GM12878 (cell line): ENCODE measurements at places on chromosomes 13 and 19. TPM values are rescaled to one million over a fixed set of nuclear protein-coding genes. Genes with fewer than 3 reads are reported as not detected.
A peak's percentile ranks its signal among the peaks of the same experiment; 100 is the strongest.

DNA sequence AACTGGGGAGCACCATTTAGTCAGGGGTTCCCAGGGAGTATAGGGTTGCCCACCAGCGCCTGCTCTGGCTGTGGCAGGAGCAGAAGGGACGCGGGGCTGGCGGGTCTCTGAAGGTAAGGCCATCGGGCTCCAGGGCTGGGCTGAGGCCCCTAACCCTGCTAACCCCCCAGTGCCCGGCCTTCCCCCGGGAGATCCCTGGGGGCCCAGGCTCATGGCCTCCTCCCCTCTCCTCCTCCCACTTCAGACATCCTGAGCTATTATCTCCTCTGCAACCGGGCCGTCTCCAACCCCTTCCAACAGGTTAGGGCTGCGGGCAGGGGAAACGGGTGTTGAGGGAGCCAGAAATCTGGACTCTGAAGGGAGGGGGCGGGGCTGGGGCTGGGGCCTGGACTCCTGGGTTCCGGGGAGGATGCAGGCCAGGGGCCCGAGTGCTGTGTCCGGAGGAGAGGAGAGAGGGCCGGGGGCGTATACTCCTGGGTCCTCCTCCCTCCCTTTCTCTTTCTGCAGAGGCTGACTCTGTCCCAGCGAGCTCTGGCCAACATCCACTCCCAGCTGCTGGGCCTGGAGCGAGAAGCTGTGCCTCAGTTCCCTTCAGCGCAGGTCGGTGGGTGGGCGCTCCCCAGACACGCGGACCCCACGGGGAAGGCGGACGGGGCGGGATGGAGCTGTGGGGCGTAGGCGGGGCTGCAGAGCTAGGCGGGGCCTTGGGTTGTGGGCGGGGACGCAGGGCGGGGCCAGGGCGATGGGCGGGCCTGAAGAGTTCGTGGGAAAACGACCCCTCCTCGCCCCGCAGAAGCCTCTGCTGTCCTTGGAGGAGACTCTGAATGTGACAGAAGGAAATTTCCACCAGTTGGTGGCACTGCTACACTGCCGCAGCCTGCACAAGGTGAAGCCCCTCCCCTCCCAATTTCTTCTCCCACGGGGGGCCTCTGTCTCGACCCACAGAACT is 15.3 kb downstream of the TTYH1 start:
- H3K36me3 ChIP-seq = no peaks in the 10 kb centered on the region; the same call in 1 of the 2 replicates
- H3K27me3 ChIP-seq = no peaks in the 10 kb centered on the region; the same call in 1 of the 2 replicates
- no peaks in the 10 kb centered on the region for H3K4me1 ChIP-seq

- no peak overlapping the region for H3K27ac ChIP-seq
- peak overlapping the region; percentile 61; the same call in 1 of the 2 replicates for H3K4me3 ChIP-seq
- no peak for DNase-seq
- no peaks in the 10 kb centered on the region for H3K36me3 ChIP-seq
- H3K4me1 ChIP-seq = peaks cover 44% of the 10 kb centered on the region
Measured at GRCh38 chr19:16896146-16897028, 7.6 kb downstream of the F2RL3 start.

DNA sequence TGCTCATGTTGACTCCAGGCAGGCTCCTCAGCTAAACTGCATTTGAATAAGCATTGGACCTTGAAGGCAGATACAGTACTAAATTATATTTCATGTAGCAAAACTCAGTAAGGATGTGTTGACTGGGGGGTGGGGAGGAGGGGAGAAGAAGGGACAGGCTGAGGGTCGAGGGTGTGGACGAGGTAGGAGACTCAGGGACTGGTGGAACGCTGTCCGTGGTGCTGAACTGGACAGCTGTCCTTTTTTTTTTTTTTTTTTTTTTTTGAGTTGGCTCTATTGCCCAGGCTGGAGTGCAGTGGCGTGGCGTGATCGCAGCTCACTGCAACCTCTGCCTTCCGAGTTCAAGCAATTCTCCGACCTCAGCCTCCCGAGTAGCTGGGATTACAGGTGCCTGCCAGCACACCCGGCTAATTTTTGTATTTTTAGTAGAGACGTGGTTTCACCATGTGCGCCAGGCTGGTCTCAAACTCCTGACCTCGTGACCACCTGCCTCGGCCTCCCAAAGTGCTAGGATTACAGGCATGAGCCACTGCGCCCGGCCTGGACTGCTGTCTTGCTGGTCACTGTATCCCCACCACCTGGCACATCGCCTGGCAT is 33.2 kb upstream of the CASP14 start:
- DNase-seq = no peak
- H3K36me3 ChIP-seq = no peaks in the 10 kb centered on the region
- H3K27me3 ChIP-seq = no peaks in the 10 kb centered on the region

GRCh38 chr13:74555276-74555625 is 421.0 kb upstream of the KLF12 start:
- no peak overlapping the region for H3K27ac ChIP-seq
- no peaks in the 10 kb centered on the region for H3K4me1 ChIP-seq
- H3K36me3 ChIP-seq = no peaks in the 10 kb centered on the region
- H3K27me3 ChIP-seq = no peaks in the 10 kb centered on the region
- H3K4me3 ChIP-seq = no peak overlapping the region

DNA sequence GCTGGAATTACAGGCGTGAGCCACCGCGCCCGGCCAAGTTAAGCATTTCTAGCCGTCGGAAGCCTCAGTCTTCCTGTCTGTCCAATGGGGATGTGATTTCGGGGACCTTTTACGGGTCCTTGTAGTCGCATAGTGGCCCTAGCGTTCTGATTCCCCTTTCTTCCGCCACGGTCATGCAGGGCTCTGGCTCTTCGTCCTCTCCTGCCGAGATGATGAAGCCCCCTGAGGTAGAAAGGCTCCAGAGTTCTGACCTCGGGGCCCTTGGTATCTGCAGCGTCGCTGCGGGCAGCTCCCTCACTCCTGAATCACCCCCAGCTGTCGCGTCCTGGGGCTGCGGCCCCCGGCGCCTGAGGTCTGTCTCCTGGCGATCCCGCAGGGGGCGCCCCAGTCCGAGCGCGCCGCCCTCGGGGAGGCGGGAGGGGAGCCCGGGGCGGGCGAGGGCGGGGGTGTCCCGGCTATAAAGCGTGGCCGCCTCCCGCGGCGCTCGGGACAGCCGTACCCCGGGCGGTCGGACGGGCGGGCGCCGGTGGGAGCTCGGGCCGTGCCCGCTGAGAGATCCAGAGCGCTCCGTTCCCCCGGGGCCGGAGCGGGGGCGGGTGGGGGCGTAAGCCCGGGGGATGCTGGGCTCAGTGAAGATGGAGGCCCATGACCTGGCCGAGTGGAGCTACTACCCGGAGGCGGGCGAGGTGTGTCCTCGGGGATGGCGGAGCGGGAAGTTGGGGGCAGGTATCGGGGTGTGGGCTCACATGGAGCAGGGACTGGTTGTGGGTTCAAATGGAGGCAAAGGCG is at the start of gene FOXA3:
Gene FOXA3, plus strand, starts transcription at position 487 of the 789 bp plus-strand sequence. Its CDS starts 131 bp downstream, at position 618.
- no peaks in the 10 kb centered on the region for H3K36me3 ChIP-seq
- H3K4me1 ChIP-seq = peaks cover 5% of the 10 kb centered on the region
- no peak for DNase-seq
- H3K27me3 ChIP-seq = no peaks in the 10 kb centered on the region; the same call in 1 of the 2 replicates
- H3K27ac ChIP-seq = no peak within 1 kb of the TSS
- peak within 1 kb of the TSS; percentile 69 for H3K4me3 ChIP-seq

DNA sequence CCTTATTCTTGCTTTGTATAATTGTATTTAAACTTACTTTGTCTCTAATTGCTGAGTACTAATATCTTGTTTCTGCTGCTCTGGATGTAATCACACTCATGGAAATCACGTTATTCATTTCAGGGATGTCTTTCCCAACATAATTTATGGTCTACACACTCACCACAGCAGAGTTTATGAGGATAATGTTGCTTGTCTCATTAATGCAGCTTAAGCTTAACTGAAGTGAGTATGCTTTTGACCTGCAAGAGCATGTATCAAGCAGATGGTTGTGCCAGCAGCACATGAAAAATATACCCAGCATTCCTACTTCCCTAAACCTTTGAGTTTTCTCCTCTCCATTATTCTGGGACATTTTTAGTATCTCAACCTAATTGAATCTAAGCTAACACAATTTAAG is 1080.9 kb downstream of the SLITRK5 start:
- H3K4me1 ChIP-seq = no peaks in the 10 kb centered on the region
- no peak for DNase-seq
- H3K27ac ChIP-seq = no peak overlapping the region
- H3K36me3 ChIP-seq = no peaks in the 10 kb centered on the region

GRCh38 chr19:40416918-40417642 is 3.9 kb upstream of the PRX start:
- no peak overlapping the region for H3K4me3 ChIP-seq
- no peaks in the 10 kb centered on the region for H3K36me3 ChIP-seq
- no peaks in the 10 kb centered on the region for H3K27me3 ChIP-seq
- peaks cover 22% of the 10 kb centered on the region for H3K4me1 ChIP-seq
- DNase-seq = no peak

DNA sequence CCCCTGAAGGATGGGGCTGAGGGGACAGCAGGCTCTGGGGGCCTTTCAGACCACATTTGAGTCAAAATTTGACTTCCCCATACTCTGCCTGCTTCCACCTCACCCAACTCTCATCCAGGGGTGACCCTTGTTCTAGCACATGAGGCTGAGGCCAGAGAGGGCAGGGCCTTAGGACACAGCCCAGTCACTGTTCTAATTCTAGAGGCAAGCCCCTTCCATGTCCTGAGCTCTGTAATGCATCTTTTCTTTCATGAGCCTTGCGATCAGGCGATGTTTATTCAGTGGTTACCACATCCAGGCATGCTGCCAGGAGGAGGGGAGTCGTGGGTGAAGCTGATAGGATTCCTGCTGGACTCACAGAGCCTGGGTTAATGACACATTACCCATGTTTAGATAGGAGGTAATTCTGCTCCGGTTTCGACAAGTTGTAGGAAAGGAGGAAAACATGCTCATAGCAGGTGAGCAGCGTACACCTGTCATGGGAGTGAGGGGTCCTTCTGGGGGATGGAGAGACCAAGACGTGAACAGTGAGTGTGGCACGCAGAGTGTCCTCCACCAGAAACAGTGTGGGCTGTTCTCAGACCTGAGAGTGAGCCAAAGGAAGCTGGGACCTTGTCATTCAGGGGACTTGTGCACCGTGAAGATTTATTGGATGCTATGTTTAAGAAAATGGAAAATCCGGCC is 9.3 kb downstream of the RPS9 start:
- DNase-seq = no peak
- peak overlapping the region; percentile 16; the same call in 1 of the 2 replicates for H3K27ac ChIP-seq
- peaks cover 55% of the 10 kb centered on the region for H3K4me1 ChIP-seq
- peaks cover 13% of the 10 kb centered on the region for H3K36me3 ChIP-seq
- no peak overlapping the region for H3K4me3 ChIP-seq

DNA sequence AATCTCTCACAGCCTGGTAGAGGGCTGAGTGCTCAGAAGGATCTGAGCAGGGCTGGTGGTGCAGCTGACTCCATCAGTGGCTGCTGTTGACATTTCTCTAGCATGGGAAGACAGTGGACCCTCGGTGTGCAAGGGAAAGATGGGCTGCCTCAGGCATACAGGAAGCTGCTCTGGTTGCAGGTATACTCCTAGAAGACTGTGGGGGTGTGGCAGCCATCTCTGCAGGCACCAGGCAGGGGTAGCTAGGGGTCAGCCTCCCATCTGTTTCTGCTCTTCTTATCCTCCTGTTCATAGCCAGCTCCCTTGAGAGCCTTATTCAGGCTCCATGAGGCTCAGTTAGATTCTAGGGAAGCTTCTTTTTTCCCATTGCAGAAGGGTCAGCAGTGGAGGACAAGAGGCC is 475.5 kb downstream of the TSHZ3 start:
- H3K27me3 ChIP-seq = no peaks in the 10 kb centered on the region
- no peak for DNase-seq
- no peaks in the 10 kb centered on the region for H3K36me3 ChIP-seq
- H3K4me1 ChIP-seq = no peaks in the 10 kb centered on the region
- H3K27ac ChIP-seq = no peak overlapping the region

GRCh38 chr13:21429211-21429610 is 29.9 kb downstream of the ZDHHC20 start:
- H3K4me3 ChIP-seq = no peak overlapping the region
- H3K36me3 ChIP-seq = no peaks in the 10 kb centered on the region
- no peak for DNase-seq
- peaks cover 9% of the 10 kb centered on the region for H3K4me1 ChIP-seq

- no peak overlapping the region for H3K27ac ChIP-seq
- no peak overlapping the region for H3K4me3 ChIP-seq
- no peaks in the 10 kb centered on the region for H3K4me1 ChIP-seq
- no peaks in the 10 kb centered on the region for H3K27me3 ChIP-seq
- DNase-seq = no peak
- no peaks in the 10 kb centered on the region for H3K36me3 ChIP-seq
Measured at GRCh38 chr19:23972161-23972560, 57.5 kb downstream of the ZNF726 start.

- H3K27ac ChIP-seq = no peak overlapping the region
- no peaks in the 10 kb centered on the region for H3K36me3 ChIP-seq
- no peak for DNase-seq
- H3K27me3 ChIP-seq = no peaks in the 10 kb centered on the region
- H3K4me3 ChIP-seq = no peak overlapping the region
Measured at GRCh38 chr13:27500806-27501534, 50.6 kb upstream of the MTIF3 start.

PPP1R12C gene
- total RNA-seq = 76.4 and 84.7 TPM in 2 replicates

NFILZ gene
- not detected in 2 replicates for total RNA-seq

C19orf67 gene
- not detected in 2 replicates for total RNA-seq
